ENCODE measurements at places on chromosomes 11 and 22. TPM values are rescaled to one million over a fixed set of nuclear protein-coding genes. Genes with fewer than 3 reads are reported as not detected.
A peak's percentile ranks its signal among the peaks of the same experiment; 100 is the strongest.

DNA sequence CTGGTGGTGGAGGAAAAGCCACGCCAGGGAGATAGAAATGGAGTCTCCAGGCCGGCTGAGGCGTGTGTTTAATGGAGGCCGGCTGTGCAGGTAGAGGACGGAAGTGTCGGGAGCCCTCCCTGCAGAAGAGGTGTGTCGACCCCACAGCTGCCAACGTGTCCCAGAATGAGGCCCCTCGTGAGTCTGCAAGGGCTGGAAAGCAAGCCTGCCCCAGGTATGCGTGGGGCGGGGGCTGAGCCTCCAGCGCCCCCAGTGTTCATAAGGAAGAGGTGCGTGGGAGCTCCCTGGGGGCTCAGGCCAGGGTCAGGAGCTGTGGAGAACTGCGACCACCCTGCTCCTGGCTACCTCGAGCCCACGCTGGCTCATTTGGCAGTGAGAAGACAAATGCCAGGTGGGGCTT is 38.0 kb upstream of the JAM3 start:
- DNase-seq = no peak

- no peak for DNase-seq
Observed at GRCh38 chr11:70772950-70773349, 374.6 kb downstream of the CTTN start.

DNA sequence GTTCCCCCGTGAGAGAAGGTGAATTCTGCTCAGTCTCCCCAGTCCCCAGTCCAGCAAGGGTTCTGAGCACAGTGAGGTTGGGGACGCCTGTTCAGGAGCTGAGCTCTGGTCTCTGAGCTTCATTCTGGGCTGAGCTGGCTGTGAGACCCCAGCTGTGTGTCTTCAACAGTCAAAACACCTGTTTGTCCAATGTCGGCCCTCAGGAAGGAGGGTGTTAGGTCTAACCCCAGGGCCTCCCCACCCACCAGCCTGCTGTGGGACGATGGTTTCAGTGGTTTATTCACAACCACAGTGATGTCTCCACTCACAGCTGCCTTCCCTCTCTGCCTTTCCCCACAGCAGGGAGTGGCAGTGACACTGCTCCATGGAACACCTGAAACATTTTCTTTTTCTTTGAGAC is 1282.9 kb downstream of the TBC1D22A start:
- DNase-seq = no peak

- DNase-seq = no peak
Observed at GRCh38 chr22:36899498-36899897, 13.9 kb upstream of the CSF2RB start.

GRCh38 chr22:38758276-38758945 is 2.6 kb upstream of the SUN2 start:
- no peak for DNase-seq

- peak; percentile 51 for DNase-seq
Observed at GRCh38 chr22:44363980-44364750, 51.4 kb upstream of the SHISAL1 start.

DNAJB13 gene
- not detected for total RNA-seq

TRIM29 gene
- 3.4 TPM for total RNA-seq

SLCO2B1 gene
- total RNA-seq = 204 TPM

Data from upper lobe of right lung (tissue), 1 donor.